Natural killer cell (primary cell): ENCODE measurements at places on chromosomes 3 and 15. TPM values are rescaled to one million over a fixed set of nuclear protein-coding genes. Genes with fewer than 3 reads are reported as not detected.

Gene UROC1
- not detected for total RNA-seq

Gene FBXO40
- total RNA-seq, result not detected

Gene LRRN1
- total RNA-seq, result 1.6 TPM

GRCh38 chr15:38354315-38354929 lies 99.5 kb upstream of the FAM98B start:
- H3K4me1 ChIP-seq, result no peaks in the 10 kb centered on the region
- H3K36me3 ChIP-seq, result no peaks in the 10 kb centered on the region
- H3K27me3 ChIP-seq, result no peaks in the 10 kb centered on the region

DNA sequence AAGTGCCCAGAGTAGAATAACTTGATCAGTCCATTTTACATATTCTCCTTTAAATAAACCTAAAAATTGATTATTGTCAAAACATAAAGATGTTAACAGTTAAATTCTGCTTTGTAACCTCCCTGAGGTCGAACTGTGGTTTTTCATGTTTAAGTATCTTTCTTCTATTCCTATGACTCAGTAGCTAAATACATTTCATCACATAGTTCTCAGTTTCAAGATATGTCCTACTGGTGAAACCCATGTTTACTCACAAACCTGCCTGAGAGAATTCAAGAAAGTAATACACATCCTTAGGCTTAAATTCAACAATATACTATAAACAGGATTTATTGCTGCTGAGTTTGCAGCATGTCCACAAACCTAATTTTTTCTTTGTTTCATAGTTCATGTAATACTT lies 692.9 kb downstream of the ZPLD1 start:
- H3K4me1 ChIP-seq, result no peaks in the 10 kb centered on the region
- H3K27ac ChIP-seq, result no peak overlapping the region
- H3K36me3 ChIP-seq, result no peaks in the 10 kb centered on the region
- no peaks in the 10 kb centered on the region for H3K27me3 ChIP-seq

Gene CHST13
- 0.19 TPM for total RNA-seq

DNA sequence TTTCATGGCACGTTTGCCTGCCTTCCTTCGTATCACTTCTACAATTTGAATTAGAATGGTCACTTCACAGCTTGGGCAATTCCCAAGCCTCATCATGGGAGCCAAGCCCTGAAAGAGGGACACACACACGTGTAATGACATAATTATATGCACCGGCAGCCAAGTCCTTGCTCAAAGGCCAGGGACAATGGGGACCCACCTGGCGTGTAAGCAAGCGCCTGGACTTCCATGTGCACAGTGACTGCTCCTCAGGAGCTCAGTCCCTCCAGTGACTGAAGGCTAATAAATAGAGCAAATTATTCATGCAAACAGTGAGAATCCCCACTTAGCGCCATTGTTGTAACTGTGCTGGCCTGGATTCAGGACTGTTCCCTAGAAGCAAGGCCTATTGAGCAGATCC lies 115.1 kb downstream of the DNAJB8 start:
- H3K36me3 ChIP-seq, result peaks cover 2% of the 10 kb centered on the region
- no peaks in the 10 kb centered on the region for H3K4me1 ChIP-seq
- H3K4me3 ChIP-seq, result no peak overlapping the region

DNA sequence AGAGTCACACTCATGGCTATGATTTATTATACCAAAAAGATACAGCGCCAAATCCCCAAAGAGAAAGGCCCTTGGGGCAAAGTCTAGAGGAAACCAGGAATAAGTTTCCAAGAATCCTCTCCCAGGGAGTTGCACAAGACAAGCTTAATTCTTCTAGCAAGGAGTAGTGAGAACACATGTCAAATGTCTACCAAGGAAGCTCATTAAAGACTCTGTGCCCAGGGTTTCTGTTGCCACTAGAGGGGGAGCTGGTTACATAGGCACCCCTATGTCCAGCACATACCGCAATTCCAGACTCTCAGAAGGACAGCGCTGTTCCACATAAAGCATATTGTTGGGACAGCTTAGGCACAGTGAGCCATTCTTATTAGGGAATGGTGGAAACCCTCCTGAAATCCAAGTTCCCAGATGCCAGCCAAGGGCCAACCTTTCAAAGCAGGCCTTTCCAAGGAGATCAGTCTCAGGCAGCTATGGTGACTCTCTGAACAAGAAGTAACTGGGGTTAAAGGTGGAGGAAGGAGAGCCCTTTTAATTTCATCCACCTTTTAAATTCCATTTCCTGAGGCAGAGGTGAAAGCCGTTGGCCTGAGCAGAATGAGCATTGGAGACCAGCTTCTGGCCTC lies 194.2 kb downstream of the UACA start:
- no peak for DNase-seq
- no peaks in the 10 kb centered on the region for H3K36me3 ChIP-seq
- H3K27ac ChIP-seq, result no peak overlapping the region
- no peak overlapping the region for H3K4me3 ChIP-seq

DNA sequence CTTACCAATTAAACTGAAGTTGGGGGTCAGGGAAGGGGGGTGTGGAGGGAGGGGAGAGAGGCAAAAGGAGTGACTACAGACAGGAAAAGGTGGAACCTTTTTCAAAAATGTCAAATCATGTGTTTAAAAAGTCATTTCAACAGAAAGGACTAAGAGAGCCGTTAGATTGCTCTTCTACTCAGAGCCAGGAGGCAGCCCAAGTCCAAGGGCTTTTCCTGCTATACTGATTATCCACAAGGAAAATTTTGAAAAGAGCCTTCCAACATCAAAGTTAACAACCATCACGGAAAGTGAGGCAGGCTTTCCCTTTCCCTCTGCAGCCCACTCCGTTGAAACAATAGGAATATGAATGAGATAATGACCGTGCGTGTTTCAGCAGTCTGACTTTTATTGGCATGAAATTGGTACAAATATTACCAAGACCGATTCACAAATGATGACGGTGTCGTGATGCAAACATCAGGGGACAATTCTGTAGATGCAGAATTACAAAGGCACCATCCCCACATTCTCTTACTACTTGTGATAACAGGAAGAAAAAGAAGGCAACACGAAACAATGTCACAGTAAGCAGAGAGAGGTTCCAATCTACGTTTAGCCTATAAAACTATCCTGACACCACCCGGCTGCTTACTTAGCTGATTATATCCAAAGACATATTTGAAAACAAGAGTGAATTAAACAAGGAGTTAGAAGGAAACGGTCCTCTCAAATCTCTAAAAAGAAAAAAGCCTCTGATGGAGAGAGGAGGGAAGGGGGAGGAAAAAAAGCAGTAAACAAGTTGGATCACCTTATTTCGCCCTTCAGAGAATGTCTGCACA lies 453.7 kb downstream of the FOXP1 start:
- no peaks in the 10 kb centered on the region for H3K27me3 ChIP-seq
- H3K36me3 ChIP-seq, result no peaks in the 10 kb centered on the region
- peak overlapping the region; percentile 63 for H3K4me3 ChIP-seq
- peak overlapping the region; percentile 86 for H3K27ac ChIP-seq
- H3K4me1 ChIP-seq, result peaks cover 18% of the 10 kb centered on the region
- peak; percentile 71 for DNase-seq

Gene TUSC7
- total RNA-seq, result not detected

Gene CLDN16
- total RNA-seq, result not detected

DNA sequence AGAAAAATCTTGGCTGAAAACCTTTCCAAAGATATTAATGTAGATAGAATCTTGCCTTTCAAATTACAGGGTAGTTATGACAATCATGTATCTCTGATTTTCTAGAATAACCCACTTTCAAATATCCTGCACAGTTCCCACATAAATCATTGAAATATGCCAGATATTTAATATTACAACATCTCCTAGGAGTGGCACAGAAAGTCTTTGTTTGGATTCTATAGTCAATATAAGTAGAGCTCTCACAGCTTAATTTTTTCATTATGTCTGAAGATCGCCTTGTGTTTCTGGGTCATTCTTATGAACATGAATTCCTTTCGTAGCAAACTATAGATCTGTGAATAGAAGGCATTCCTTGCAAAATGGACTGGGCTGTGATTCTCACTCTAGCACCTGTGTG lies 5.0 kb downstream of the RARB start:
- no peaks in the 10 kb centered on the region for H3K36me3 ChIP-seq
- peaks cover 3% of the 10 kb centered on the region for H3K4me1 ChIP-seq
- no peak for DNase-seq
- H3K27ac ChIP-seq, result no peak overlapping the region
- H3K27me3 ChIP-seq, result peaks cover 23% of the 10 kb centered on the region
- no peak overlapping the region for H3K4me3 ChIP-seq
